ENCODE measurements at places on chromosomes 16 and 17.
A peak's percentile ranks its signal among the peaks of the same experiment; 100 is the strongest.

DNA sequence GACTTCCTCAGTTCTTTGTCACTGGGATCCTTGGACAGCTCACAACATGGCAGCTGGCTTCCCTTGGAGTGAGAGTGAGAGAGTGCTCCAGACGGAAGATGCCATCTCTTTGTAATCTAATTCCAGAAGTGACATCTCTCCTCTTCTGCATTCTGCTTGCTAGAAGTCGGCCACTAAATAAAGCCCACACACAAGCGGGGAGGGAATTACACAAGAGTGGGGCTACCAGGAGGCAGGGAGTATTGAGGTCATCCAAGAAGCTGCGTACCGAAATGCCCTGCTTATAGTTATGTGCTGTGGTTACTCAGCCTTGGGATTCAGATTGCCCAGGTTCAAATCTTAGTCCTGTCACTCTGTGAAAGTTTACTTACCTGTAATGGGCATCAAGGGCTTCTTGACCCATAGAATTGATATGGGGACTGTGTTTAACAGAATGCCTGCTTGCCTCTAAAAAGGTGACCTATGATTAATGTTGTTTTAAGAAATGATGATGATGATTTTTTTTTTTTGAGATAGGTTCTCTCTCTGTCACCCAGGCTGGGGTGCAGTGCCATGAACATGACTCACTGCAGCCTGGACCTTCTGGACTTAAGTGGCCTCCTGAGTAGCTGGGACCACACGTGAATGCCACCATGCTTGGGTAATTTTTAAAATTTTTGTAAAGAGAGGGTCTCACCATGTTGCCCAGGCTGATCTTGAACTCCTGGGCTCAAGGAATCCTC, 120.9 kb upstream of the HS3ST2 start:
- H3K4me3 ChIP-seq: no peak overlapping the region
- H3K36me3 ChIP-seq: no peaks in the 10 kb centered on the region
- peaks cover 10% of the 10 kb centered on the region for H3K4me1 ChIP-seq
- H3K27me3 ChIP-seq: peaks cover 6% of the 10 kb centered on the region
- no peak for DNase-seq

DNA sequence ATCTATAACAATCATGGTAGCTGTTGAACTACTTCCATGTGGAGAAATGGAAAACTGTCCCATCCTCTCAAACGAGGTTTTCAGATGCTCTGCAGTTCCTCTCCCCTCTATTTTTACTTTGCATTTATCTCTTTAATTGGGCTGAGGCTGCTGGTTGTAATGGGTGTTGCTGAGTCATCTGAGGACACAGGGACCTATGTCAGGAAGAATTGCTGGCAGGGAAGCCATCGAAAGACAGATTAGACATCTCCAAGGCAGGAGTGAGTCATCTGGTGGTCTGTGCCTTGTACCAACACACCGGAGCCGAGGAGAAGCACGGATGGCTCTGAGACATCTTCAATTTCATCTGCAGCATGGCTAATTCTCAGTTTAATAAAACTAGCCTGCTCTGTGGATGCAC, 394.5 kb downstream of the GRIN2A start:
- no peaks in the 10 kb centered on the region for H3K27me3 ChIP-seq
- H3K4me1 ChIP-seq: no peaks in the 10 kb centered on the region
- H3K36me3 ChIP-seq: no peaks in the 10 kb centered on the region

GRCh38 chr17:80397034-80397387, 18.0 kb upstream of the ENDOV start:
- no peak for DNase-seq
- no peak overlapping the region for H3K27ac ChIP-seq
- no peaks in the 10 kb centered on the region for H3K36me3 ChIP-seq
- H3K4me1 ChIP-seq: no peaks in the 10 kb centered on the region

GRCh38 chr16:56732832-56733231, 2.9 kb downstream of the NUP93 start:
- H3K36me3 ChIP-seq: no peaks in the 10 kb centered on the region
- peaks cover 23% of the 10 kb centered on the region for H3K4me1 ChIP-seq
- H3K4me3 ChIP-seq: no peak overlapping the region

DNA sequence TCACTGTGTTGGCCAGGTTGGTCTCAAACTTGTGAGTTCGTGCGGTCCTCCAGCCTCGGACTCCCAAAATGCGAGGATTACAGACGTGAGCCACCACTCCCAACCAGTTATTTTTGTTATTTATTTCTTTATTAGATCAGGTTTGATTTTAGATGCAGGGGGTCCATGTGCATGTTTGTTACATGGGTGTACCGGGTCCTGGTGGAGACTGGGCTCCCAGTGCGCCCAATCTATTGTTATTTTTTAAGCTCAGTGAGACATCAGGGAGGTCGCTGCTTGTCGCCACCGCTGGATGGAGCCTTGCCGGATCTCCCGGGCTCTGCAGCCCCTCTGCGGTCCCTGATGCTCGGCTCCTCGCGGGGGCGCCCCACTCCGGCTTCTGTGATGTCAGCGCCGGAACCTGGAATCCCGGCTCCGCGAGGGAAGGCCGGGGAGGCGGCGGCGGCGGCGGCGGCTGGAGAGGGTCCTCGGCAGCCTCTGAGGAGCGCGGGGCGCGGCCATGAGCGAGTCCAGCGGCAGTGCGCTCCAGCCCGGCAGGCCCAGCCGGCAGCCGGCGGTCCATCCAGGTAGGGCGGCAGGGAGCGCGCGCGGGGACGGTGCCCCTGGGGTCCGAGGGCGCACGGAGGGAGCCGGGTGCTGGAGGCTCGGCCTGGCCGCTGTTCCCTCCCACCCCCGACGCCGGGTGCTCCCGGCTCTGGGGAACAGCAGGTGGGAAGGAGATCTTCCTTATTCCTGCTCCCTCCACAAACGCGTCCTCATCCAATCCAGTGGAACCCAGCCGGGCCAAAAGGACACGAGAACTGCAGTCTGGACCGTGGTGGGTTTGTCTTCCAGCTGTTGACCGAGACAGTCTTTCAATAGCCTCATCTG, at the start of gene TMC7:
Gene TMC7 (plus strand): TSS at position 370 of the 870 bp plus-strand sequence. CDS start 130 bp downstream, at position 500.
- no peaks in the 10 kb centered on the region for H3K36me3 ChIP-seq
- no peaks in the 10 kb centered on the region for H3K4me1 ChIP-seq
- peak within 1 kb of the TSS; percentile 61 for H3K4me3 ChIP-seq
- peak; percentile 90 for DNase-seq

- no peaks in the 10 kb centered on the region for H3K36me3 ChIP-seq
- H3K27me3 ChIP-seq: no peaks in the 10 kb centered on the region
- no peak for DNase-seq
- H3K27ac ChIP-seq: no peak overlapping the region
These were observed 16.6 kb downstream of the CASKIN2 start for GRCh38 chr17:75498726-75499213.

DNA sequence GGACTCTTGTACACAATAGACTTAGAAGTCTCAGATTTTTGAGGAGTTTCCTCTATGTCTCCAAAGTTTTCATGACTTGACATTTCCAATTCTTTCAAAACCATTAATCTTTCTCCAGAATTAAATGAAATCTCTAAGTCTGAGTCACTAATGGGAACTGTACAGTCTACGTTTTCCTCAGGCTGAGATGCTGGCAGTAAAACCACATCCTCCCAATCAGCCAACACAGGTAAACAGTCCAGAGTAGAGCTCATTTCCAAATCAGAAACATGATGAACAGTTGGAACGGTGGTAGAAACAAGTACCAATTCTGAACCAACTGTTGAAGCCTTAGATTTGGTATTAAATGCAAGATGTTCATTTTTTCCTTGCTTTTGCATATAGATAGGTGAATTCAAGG, 7.9 kb downstream of the ERI2 start:
- H3K27me3 ChIP-seq: no peaks in the 10 kb centered on the region
- H3K4me1 ChIP-seq: no peaks in the 10 kb centered on the region
- DNase-seq: no peak
- peaks cover 30% of the 10 kb centered on the region for H3K36me3 ChIP-seq

GRCh38 chr16:49639739-49640431, 216.0 kb downstream of the ZNF423 start:
- H3K4me1 ChIP-seq: no peaks in the 10 kb centered on the region
- H3K27ac ChIP-seq: peak overlapping the region; percentile 38
- no peaks in the 10 kb centered on the region for H3K36me3 ChIP-seq
- no peak for DNase-seq
- no peak overlapping the region for H3K4me3 ChIP-seq

DNA sequence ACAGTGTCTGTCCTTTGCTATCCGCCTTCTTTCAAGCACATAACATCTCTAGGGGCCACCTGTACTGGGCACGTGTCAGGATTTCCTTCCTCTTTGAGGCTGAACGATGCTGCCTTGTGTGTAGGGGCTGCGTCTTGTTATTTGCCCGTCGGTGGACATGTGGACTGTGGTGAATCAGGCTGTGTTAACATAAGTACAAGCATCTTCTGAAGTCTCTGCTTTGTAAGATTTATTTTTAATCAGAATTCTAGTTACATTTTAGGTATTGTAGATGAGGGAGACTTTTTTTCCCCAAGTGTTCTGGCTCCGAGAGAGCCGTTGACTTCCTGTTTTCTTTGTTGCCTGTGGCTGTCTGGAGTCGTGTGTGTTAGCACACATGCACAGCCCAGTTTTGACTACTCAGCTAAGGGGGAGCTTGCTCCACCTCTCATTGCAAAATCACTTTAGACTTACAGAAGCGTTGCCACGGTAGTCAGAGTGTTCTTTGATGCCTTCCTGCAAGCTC, 26.1 kb downstream of the SPG7 start:
- peak; percentile 22 for DNase-seq
- H3K4me1 ChIP-seq: peaks cover 4% of the 10 kb centered on the region
- H3K36me3 ChIP-seq: peaks cover 4% of the 10 kb centered on the region

DNA sequence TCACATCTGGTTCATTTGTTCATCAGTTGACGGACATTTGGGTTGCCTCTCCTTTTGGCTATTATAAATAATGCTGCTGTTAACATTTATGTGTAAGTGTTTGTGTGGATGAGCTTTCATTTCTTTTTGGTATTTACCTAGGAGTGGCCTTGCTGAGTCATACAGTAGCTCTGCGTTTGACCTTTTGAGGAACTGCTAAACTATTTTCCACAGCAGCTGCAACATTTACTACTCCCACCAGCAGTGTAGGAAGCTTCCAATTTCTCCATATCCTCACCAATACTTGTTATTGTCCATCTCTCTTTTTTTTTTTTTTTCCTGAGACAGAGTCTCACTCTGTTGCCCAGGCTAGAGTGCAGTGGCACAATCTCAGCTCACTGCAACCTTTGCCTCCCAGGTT, 20.7 kb upstream of the PLCG2 start:
- DNase-seq: no peak
- no peaks in the 10 kb centered on the region for H3K36me3 ChIP-seq
- peaks cover 35% of the 10 kb centered on the region for H3K27me3 ChIP-seq
- no peaks in the 10 kb centered on the region for H3K4me1 ChIP-seq
- no peak overlapping the region for H3K27ac ChIP-seq
- H3K4me3 ChIP-seq: no peak overlapping the region

- no peaks in the 10 kb centered on the region for H3K36me3 ChIP-seq
- H3K27me3 ChIP-seq: no peaks in the 10 kb centered on the region
- DNase-seq: no peak
- H3K4me3 ChIP-seq: no peak overlapping the region
- H3K4me1 ChIP-seq: peaks cover 4% of the 10 kb centered on the region
These were observed 173.3 kb downstream of the TANC2 start for GRCh38 chr17:63139356-63139755.

GRCh38 chr17:20979792-20980083, 63.1 kb downstream of the USP22 start:
- H3K27ac ChIP-seq: no peak overlapping the region
- no peaks in the 10 kb centered on the region for H3K36me3 ChIP-seq

GRCh38 chr16:84024854-84025253, 17.7 kb downstream of the SLC38A8 start:
- no peaks in the 10 kb centered on the region for H3K4me1 ChIP-seq
- no peak overlapping the region for H3K4me3 ChIP-seq
- H3K27ac ChIP-seq: no peak overlapping the region
- no peaks in the 10 kb centered on the region for H3K36me3 ChIP-seq
- H3K27me3 ChIP-seq: no peaks in the 10 kb centered on the region

DNA sequence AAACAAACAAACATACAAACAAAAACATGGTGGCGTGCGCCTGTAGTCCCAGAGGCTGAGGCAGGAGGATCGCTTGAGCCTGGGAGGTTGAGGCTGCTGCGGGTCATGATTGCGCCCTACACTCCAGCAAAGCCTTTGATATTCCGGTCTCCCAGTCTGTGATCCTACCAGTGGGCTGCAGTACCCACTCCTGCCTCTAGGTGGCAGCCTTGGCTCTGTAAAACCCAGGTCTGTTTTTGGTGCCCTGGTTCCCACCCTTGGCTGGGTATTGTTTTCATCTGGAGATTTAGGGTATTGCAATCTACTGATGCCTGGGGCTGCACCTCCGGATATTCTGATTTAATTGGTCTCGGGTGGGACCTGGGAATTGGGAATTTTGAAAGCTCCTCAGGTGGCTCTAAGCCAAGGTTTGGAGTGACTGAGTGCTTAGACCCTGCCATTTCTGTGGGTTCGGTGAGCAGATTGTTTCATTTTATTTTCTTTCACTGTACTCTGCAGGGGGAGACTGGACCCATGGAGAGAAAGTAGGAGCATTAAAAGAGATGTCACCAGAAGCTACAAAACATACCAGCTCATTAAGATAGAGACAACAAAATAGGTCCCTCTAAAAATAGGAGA, 40.5 kb downstream of the MYH3 start:
- H3K27ac ChIP-seq: no peak overlapping the region
- no peak overlapping the region for H3K4me3 ChIP-seq
- H3K4me1 ChIP-seq: no peaks in the 10 kb centered on the region
- peak; percentile 81 for DNase-seq
- no peaks in the 10 kb centered on the region for H3K36me3 ChIP-seq

GRCh38 chr17:35791681-35792350, 3.6 kb downstream of the MMP28 start:
- no peaks in the 10 kb centered on the region for H3K27me3 ChIP-seq
- H3K4me3 ChIP-seq: no peak overlapping the region
- H3K27ac ChIP-seq: peak overlapping the region; percentile 11

- no peaks in the 10 kb centered on the region for H3K36me3 ChIP-seq
- no peak for DNase-seq
- no peak overlapping the region for H3K4me3 ChIP-seq
- H3K27ac ChIP-seq: no peak overlapping the region
- H3K4me1 ChIP-seq: no peaks in the 10 kb centered on the region
These were observed 105.4 kb downstream of the STX8 start for GRCh38 chr17:9470171-9470570.

DNA sequence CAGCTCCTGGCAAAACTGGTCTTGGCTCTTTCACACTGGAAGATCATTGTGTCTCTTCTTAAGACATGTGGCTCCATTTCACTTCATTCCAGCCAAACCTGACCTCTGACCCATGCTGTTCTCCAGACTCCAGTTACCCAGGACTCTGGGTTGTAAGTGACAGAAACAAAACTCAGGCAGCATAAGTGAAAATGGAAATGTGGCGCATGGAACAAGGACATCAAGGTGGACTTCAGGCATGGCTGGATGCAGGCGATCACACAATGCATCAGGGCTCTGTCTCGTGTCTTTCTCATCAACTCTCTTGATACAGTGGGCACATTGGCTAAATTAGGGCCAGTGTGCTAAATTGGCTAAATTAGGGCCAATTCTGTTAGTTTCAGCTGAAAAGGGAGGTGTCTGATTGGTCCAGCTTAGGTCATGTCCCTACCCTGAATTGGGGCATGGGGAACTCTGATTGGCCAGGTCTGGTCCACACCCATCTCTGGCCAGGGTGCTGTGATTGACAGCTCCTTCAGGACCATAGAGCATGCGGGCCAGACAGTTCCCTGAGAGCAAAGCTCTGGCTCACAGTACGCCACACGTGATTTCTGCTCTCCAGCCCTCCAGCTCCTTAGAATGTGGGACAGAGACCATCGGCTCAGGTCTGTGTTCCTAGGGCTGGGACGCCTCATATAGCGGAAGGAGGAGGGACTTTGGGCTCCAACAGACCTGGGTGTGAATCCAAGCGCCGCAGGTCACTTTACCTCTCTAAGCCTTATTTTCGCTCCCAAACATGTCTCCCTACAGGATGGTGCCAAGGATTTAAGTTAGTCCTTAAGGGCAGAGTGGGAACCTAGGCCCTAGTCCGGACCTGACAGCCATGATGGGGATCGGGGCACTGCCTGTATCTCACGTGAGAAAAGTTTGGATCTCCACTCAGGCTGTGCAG, 17.5 kb downstream of the SOCS1 start:
- H3K27ac ChIP-seq: no peak overlapping the region
- no peaks in the 10 kb centered on the region for H3K27me3 ChIP-seq
- DNase-seq: no peak
- no peak overlapping the region for H3K4me3 ChIP-seq
- no peaks in the 10 kb centered on the region for H3K36me3 ChIP-seq

Data from transverse colon (tissue), 4 donors.